ENCODE measurements at places on chromosomes 6 and 20. TPM values are rescaled to one million over a fixed set of nuclear protein-coding genes. Genes with fewer than 3 reads are reported as not detected.

Gene GRM4
- 0.36 TPM for total RNA-seq

DNA sequence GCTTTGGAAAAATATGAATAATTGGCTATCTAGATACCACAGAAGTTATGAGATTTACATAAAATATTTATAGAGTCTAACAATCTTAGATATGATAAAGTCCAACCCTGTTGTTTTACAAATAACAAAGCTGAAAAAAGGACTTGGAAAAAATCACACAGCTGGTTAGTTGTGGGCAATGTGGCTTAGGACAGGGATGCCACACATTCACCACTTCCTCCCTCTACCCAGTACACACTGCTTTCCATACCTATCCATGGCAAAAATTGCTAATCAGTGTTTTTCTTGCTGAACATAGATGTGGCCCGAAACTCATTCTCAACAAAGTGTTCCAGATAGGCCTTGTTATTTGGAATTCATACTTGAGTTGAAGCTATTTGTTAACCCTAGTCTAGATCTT, 147.3 kb upstream of the BMP5 start:
- no peak for DNase-seq

- no peak for DNase-seq
Measured at GRCh38 chr6:44926556-44926955, 401.6 kb upstream of the RUNX2 start.

DNA sequence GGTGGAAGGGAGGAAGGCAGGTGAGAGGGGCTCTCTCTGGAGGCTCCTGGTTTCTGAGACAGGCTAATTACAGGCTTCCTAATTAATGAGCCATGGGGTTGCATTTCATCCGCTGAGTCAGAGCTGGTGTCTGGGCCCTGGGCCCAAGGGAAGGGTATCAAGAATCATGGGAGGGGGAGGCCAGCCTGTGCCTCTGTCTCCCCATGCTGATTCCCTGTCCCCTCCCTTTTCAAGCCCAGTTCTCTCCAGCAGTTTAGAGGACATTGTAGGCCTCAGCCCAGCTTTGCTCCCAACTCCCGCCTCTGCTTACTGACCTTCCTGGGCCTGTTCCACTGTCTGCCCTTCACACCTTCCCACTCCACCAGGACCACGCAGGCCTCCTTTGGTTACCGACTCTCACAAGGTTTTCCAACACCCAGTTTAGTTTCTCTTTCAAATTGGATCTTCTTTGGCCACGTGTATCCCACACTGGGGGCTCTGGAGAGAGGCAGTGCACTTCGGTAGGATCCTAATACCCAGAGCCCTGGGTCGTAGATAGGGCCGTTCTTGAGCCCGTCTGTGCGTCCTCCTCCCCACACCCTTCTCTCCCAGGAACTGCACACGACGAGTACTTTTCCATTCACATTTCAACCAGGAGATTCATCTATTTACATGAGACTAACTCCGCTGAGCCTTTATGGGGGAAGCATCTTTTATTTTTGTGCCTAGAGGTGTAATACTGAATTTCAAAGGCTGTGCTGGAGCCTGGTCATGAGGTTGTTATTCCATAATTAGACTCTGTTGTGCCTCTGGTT, 18.2 kb upstream of the AVP start:
- DNase-seq: peak; percentile 73

DNA sequence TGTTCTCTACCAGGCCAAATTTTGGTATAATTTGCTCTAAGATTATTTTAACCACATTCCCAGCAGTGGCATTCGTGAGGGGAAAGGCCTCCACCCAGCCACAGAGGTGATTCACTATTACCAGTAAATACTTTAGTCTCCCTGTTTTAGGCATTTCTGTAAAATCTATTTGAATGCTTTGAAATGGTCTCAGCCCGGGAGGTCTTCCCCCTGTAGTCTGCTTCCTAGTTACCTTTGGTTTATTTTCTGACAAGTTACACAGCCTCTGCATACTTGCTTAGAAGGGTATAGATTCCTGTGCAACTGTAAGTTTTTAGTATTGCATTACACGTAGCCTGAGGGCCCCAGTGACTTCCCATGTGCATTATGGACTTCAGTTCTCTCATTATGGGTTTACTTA, 248.7 kb downstream of the C6orf118 start:
- DNase-seq: peak; percentile 90

GRCh38 chr6:3220366-3220765, 7.1 kb downstream of the TUBB2B start:
- no peak for DNase-seq

All from osteoblast (primary cell).